ENCODE measurements at places on chromosomes 5 and 9.
A peak's percentile ranks its signal among the peaks of the same experiment; 100 is the strongest.

DNA sequence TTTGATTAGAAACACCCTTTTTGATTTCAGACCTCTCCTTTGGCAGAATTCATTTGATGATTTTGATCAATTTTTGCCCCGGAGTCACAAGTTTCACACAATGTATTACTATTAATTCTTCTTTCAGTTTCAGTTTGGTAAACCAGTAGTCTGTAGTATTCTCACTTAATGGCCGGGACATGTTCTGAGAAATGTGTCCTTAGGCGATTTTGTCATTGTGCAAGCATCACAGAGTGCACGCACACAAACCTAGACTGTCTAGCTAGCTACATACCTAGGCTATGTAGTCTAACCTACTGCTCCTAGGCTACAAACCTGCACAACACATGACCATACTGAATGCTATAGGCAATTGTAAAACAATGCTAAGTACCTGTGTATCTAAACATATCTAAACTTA is 662.5 kb downstream of the IRX1 start:
- no peak for DNase-seq

DNA sequence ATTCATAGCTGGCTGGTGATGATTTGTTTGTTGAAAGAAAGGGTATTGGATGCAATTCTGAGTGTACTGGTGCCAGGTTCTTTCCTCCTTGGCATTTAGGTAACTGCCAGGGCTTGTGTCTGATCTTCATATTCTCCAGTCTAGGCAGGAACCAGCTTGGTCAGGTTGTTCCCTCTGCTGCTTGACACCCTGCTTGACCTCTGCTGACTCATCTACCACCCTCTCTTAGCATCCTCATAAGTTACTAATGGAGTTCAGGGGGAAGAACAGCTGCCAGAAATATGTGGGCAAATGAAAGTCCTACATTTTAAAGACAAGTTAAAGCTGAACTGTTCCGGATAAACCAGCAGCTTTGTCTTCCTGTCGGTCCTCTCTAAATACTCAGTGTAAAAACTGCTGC is 116.1 kb upstream of the TNC start:
- peak; percentile 98 for DNase-seq

- no peak for DNase-seq
These were observed 124.3 kb downstream of the ENC1 start for GRCh38 chr5:74516211-74516636.

DNA sequence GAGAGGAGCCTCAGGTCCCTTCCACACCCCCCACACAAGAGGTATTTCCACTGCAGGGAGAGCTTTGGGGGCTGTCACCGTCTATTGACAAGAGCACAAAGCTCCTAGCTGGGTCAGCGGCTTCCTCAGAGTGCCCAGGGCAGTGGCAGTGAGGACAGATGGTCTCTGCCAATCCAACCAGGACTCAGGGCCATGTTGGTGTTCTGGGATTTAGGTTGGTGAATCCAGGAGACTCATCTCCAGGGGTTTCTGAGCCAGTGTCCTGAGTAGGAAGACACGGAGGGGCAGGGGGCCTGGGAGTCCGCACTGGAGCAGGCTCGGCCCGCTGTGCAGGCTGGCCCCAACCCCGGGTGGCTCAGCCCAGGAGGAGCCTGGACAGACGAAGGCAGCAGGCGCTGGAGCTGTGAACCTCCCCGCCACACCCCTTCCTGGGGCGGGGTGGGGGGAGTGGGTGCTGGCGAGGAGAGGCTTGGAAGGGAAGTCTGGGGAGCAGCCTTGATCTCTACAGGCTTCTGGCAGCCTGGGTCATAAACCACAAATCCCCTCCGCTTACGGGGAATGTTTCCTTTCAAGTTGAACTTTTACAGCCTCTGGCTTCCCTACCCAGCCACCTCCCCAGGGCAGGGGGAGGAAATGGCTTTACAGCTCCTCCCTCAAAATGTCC is 19.6 kb downstream of the CRB2 start:
- no peak for DNase-seq

- DNase-seq = no peak
These were observed 1186.8 kb downstream of the DTWD2 start for GRCh38 chr5:117801583-117801982.

DNA sequence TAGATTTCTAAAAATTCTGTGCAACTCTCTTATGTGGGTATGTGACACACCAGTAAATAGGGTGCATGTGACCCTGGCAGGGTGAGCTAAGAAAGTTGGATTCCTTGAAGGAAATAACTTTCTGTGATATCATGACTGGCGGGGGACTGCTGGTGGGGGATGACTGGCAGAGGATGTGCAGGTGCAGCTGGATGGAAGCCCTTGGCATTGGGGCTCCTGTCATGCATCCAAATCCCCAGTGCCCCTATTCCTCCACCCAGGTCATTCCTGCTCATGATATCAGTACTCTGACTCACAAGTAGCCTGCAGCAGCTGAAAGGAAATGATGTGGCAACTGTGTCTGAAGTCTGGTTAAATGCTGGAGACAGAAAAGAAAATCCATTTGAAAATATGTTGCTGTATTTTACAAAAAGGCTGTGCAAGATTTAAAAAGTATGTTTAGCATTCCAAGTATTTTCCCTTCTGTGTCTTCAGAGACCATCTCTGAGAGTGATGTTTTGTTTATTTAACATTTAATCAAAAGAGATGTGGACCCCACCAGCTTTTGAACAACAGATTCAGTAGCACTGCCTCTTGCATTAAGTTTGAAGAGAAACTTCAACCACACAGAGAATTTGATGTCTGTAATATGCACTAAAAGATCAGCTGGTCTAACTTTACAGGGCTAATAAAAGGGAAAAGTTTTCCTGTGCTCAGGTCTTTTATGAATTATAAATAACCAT is 17.9 kb upstream of the ZSWIM6 start:
- peak; percentile 95 for DNase-seq

DNA sequence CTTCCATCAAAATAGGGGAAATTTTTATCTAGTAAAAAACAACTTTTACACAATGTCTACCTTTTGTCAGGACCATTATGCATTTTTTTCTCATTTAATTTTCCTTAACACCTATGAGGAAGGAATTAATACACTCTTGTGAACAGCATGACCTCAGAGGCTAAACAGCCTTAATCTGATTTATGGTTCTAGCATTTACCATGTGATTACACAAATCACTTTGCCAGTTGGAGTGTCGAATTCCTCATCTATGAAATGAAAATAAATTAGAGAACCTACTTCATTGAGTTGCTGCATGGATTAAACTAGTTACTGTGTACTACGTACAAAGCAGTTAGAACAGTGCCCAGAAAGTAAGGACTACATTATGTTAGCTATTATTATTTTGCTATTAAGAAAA is 187.7 kb upstream of the MPDZ start:
- no peak for DNase-seq

DNA sequence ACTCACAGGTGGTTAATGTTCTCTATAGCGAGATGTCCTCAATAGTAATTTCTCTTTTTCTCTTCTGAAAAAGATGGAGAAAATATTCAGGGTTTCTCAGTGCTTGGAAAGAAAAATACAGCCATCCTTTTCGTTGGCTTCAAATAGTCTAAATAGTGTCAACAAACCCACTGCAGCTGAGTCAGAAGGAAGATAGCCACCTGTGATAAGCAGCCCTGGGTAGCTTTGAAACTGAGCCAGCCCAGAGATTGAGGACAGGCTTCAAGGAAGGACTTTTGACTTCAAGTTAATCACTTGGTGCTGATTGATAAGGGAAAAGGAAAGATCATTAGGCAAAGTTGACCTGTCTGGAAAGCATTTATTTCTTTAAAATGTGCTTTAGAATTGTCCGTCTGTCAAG is 78.7 kb upstream of the TYRP1 start:
- DNase-seq = no peak

DNA sequence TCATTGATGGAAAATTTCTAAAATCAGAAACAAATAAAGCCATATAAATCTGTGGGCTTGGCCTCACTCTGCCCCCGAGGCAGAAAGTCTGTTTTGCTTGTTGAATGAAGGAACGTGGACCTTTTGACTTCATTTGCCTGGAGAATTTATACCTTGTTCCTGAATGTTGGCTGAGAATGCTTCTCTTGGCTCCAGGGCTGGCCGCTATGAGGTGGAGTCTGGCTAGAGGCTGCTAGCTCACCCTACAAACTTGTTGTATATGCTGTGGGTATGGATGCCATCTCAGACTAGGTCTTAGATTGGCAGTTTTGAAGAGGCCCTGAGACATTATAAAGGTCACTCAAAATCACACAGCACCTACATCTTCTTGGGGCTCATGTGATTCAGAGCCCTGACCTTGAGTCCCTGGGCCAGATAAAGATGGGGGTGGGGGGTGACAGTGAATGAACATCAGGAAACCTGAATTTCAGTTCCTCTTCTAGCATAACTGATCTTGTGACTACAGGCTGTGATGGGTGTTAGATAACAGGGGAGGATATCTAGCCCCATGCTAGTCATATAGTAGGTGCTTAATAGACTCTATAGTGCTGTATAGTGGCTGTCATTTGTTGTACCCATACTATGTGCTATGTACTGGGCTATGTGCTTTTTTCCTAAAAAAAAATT is 2.8 kb downstream of the GM2A start:
- DNase-seq = no peak

DNA sequence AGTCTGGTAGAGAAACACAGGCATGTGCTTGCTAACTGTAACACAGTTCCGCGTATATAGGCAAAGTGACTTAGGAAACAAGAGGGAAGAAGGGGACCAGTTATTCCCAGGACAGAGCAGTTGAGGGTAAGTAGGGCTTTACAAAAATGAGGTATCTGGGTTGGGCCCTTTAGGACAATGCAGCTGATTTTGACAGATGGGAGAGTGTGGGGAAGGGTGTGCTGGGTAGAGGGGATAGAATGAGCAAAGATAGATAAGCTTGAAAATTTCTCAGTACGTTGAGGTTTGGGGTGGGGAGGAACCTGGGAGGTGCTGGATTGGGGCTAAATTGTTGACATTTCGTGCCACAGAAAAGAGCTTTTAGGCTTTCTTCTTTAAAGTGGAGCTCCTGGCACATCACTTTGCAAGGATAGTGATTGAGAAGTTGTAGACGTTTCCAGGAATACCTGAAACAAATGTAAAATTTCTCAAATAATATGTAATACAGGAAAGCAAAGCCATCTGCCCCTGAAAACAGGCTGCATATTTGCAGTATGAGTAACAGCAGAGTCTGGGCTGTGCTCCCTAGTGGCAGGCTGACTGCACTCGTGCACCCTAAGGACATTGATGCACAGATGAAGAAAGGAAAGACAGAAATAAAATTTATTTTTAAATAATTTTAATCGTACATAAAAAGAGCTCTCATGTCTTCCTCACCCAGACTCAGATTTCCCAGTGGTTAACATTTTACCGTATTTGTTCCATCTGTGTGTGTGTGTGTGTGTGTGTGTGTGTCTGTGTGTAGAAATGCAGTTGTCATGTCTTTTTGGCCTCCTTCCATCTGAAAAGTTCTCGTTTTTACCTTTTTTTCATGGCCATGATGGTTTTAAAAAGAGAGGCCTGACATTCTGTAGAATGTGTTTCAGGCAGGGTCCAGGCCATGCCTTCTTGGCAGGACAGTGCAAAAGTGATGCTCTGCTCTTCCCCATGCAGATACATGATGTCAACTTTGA is 144.9 kb upstream of the DMRT1 start:
- DNase-seq = peak; percentile 69

DNA sequence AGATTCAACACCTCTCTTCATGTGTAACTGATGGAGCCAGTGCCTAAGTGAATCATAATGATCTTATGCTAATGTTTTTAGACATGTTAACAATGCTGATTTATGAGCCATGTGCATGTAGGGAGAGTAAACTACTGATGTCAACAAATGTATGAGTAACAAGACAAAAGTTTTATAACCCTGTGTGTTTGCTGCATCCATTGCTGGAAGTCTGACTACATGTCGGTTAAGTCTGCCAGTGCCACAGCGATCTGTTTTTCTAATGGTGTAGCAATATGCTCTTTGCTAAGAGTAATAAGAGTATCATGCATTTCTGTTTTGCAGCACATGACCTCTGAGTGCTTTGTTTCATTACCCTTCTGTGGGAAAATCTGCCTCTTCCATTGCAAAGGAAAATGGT is 26.4 kb upstream of the TMOD1 start:
- peak; percentile 7 for DNase-seq

- no peak for DNase-seq
These were observed 60.9 kb downstream of the TLE4 start for GRCh38 chr9:79632705-79633104.

DNA sequence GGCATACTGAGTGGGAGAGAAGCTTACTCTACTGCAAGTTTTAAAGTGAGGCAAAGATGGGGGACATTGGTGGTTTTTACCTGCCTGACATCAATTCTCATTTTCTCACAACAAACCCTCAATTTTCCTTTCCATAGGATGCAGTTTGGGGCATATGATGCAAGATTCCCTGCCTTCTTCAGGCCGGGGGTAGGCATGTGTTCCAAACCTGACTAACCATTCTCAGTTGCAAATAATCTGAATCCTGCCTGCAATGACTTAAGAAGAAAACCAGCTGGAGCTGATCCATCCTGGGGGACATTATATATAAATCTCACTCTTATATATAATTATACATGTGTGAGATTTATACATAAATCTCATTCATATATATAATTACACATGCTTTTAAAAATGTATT is 223.6 kb upstream of the EFNA5 start:
- DNase-seq = no peak

DNA sequence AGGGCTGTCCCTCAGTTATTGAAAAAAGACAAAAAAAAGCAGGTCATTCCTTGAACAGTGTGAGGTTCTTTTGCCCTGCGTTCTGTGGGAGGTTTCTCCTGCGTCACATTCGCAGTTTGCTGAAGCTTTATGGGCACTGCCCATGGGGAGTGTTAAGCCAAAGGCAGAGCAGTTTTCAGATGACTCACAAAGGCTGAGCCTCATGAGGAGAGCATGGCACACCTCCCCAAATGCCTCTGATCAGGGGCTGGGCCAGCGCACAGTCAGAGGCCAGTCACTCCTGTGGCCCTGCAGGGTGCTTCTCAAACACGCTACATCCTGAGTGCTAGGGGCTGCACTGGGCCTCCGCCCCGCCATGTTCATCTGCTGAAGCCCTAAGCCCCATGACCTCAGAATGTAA is 38.4 kb downstream of the IRX1 start:
- DNase-seq = no peak

DNA sequence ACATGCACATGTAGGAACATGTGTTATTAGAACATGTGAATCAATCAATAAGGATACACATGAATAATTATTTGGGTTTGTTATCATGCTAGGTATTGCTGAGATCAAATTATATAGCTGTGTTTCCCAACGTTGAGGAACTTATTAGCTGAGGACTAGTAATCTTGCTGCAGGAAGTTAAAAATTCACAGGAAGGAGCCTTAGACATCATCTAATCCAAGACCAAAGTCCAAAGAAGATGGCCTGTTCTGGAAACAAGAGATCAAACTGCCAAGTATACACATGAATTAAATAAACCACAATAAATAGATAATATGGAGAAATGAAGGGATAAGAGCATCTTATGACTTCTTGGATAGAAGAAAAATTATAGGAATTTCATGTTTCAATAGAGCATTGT is 19.9 kb downstream of the POU5F2 start:
- no peak for DNase-seq

DNA sequence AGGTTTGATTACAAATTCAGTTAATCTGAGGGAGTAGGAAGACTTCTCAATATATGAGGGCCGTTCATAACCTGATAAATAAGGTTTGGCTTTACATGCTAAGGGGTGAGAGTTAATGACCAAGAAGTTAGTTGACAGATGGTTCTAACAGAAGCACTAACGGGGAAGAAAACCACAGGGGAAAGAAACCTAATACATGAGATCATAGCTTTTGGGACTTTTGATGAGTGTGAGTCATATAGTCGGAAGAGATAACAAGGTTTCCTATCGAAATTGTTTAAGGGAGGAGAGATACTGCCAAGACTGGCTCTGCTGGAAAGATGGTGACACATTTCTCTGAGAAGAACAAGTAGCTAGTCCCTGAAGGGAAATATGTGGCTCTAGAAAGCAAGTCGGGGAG is 140.1 kb downstream of the COX7C start:
- DNase-seq = peak; percentile 11
